Peyer's patch (tissue), 4 donors: ENCODE measurements at places on chromosomes 7 and 10. TPM values are rescaled to one million over a fixed set of nuclear protein-coding genes. Genes with fewer than 3 reads are reported as not detected.
A peak's percentile ranks its signal among the peaks of the same experiment; 100 is the strongest.

Gene AKR1C4
- total RNA-seq = 1.1 TPM

DNA sequence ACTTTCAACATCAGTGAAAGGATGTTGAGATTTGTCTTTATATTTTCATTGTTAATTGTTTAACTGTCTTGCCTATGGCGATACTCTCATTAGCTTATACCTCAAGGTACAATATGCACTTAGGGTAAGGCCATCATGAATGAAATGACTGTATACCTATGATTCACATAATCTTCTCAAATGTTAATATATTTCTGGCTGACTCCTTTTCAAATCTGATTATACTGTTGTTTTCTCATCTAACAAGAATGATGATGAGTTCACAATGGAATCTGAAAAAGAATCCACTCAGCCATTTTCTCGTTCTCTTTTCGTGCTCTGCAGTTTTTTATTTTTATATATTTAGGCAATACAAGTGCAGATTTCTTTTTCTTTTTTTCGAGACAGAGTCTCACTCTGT is 159.1 kb downstream of the ARHGAP12 start:
- no peak for DNase-seq

DNA sequence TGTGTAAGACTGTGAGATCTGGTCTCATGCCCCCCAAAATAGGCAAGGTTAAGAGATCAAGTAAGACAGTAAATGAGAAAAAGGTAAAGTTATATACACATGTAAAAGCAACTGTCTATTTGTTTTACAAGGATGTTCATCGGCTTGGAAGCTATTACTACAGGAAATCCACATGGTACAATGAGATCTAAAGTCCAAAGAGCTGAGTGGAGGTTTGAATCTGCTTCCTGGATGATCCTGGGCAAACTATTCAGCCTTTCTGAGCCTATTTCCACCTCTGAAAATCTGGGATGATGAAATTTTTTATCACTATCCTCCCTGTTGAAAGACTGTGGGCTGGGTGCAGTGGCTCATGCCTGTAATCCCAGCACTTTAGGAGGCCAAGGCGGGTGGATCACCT is 123.0 kb downstream of the IDE start:
- DNase-seq = no peak

GRCh38 chr7:100093054-100093453 is 4.3 kb downstream of the COPS6 start:
- no peak for DNase-seq

Gene NXPH1
- total RNA-seq = not detected

GRCh38 chr10:3786295-3787015 is 1.4 kb upstream of the KLF6 start:
- peak; percentile 74 for DNase-seq

Gene FGFBP3
- not detected for total RNA-seq

- no peak for DNase-seq
Measured at GRCh38 chr7:47225387-47226131, 356.4 kb downstream of the TNS3 start.

DNA sequence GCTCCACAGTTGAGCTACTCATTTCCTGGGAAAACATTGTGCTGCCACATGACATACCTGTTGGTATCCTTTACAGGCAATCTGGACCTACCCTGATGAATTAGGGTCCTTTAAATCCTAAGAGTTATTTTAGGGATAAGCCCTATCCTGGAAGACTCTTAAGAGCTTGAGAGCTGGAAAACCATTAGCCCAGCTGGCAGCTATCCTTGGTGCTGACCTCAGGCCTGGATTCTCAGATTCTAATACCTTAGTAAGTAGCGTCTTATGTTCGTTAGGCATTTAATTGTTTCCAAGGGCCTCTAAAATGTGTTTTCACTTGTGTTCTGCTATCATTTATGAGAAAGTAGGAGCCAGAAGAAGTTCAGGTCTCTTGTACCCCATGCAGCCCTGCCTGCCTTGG is 93.0 kb upstream of the SORCS3 start:
- no peak for DNase-seq

Gene CPA1
- not detected for total RNA-seq

DNA sequence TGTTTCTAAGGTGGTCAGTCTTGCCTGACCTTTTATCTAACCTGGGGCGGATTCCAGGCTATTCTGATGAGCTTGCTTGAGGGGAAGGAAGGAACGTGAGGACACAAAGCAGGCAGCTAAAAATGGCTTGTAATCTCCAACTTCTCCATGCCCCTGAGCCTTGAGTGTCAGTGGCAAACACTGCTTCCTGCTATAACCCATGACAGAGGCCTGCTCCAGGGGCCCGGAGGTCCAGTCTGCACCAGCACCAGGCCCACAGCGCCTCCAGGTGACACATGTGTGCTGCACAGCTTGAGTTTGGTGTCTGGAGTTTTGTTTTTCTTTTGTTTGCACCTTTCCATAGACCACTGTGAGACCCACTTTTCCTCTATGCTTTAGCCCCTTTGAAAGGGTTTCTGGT is 207.9 kb downstream of the PAXIP1 start:
- DNase-seq = no peak

GRCh38 chr7:143227806-143228205 is 6.0 kb downstream of the TAS2R40 start:
- DNase-seq = no peak

Gene HECW1
- total RNA-seq = 3.9 TPM

DNA sequence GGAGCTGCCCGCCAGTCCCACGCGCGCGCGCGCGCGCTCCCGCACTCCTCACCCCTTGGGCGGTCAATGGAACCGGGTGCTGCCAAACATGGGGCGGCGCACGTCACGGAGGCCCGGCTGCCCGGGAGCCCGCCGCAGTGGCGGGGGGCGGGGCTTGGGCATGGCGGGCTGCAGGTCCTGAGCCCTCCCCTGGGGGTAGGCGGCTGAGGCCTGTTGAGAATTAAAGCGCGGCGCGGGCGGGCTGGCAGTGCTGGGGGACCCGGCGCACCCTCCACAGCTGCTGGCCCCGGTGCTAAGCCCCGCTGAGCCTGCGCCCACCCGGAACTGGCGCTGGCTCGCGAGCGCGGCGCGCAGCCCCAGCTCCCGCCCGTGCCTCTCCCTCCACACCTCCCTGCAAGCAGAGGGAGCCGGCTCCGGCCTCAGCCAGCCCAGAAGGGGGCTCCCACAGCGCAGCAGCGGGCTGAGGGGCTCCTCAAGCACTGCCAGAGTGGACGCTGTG is 634.2 kb downstream of the ANKRD7 start:
- DNase-seq = no peak

DNA sequence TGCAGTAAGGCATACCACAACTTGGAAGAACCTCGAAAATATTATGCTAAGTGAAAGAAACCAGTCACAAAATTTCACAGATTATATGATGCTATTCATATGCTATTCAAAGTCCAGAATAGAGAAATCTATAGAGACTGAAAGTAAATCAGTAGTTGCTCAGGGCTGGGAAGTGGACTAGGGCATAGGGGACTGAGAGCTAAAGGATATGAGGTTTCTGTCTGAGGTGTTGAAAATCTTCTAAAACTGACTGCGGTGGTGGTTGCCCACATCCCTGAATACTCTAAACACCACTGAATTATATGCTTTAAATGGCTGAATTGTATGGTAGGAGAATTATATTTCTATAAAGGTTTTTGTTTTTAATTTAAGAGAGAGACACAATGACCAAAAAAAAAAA is 161.3 kb downstream of the ELAPOR2 start:
- DNase-seq = no peak

Gene AKR1C1
- 29.7 TPM for total RNA-seq

- DNase-seq = no peak
Measured at GRCh38 chr10:107689323-107689722, 524.8 kb upstream of the SORCS1 start.

GRCh38 chr10:44292390-44293002 is 92.4 kb downstream of the CXCL12 start:
- no peak for DNase-seq

Gene NRF1
- 27.2 TPM for total RNA-seq

GRCh38 chr7:7119729-7120128 is 62.6 kb upstream of the C1GALT1 start:
- DNase-seq = no peak

GRCh38 chr10:16381083-16381482 is 55.7 kb upstream of the PTER start:
- no peak for DNase-seq

- DNase-seq = no peak
Measured at GRCh38 chr7:137886281-137886680, 39.5 kb upstream of the DGKI start.

DNA sequence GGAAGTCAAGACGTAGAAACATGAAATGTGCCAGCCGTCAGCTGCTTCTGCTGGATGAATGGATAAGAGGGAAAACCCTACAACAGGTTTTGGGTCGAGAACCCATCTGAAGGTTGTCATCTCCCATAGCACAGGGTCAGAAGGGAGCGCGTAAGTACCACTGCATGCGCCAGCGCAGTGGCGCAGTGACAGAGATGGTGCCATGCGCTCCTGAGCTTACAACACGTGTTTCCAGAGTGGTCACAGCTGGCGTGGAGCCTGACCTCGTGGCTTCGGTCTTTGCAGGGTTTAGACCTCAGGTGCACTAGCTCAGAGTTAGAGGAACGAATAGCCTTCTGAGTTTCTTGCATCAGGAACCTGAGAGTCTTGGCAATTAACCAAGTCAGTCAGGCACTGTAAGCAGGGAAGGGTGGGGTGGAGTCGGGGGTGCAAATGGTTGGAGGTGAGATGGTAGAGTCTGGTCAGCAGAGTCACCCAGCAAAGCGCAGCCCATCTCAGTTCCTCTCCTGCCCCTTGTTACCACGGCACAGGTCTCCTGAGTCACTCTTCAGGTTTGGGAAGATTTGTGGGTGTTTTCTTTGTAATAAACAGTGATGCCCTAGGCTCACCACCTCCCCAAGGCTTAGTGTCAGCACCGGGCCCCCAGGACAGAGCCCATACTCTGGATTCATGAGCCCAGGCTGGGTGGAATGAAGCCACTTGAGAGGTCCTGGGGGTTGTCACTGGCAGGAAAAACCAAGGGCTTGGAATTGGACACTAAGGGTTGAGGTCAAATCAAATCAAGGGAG is 84.1 kb upstream of the PPIF start:
- DNase-seq = no peak

- no peak for DNase-seq
Measured at GRCh38 chr10:103157246-103157645, 35.8 kb downstream of the NT5C2 start.

DNA sequence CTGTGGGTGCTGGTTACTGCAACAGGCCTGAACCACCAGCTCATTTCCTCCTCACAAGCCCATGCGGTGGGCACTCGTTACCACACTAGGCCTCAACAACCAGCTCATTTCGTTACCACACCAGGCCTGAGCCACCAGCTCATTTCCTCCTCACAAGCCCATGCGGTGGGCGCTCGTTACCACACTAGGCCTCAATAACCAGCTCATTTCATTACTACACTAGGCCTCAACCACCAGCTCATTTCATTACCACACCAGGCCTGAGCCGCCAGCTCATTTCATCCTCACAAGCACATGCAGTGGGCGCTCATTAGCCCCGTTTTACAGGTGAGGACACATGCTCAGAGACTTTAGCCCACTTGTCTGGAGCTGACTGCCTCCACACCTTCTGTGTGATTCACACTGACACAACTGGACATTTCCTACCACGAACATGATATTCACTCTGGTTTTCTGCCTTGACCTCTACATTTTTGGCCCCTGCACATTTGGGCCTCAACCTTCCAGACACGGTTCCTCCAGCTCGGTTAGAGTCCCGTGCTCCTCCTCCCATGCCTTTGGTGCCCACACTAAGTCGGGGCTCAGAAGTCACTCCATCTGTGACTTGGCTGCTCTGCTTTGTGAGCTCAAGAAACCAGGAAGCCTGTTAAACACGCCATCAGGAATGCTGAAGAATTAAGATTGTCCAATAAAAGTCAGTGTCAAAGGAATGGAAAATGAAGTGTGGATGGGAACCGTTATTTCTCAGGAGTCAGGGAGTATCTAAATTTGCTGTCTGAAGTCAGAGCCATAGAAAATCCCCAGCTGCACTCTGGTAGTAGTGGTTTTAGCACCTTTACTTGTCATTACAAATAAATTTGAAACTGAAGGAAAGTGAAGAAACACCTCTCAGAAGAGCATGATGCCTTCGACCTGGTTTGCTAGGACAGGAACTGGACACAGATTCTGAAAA is 55.8 kb upstream of the LANCL2 start:
- no peak for DNase-seq

DNA sequence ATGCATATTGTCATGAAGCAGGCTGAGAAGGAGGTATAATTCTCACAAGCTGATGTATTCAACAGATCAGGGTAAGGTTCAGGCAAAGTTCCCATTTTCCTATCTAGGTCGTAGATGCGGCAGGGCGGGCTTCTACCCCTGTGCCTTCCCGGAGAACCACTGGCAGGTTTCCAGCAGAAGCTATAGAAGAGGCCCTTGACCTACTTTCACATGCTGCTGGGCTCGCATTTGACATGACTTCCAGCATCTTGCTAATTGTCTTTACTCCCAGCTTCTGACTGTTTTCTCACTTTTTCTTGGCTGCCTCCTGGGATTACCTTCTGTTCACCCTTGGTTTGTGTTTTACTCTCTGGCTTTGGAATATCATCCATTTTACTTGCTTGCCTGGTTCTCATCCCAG is 32.6 kb upstream of the ORC5 start:
- DNase-seq = no peak

DNA sequence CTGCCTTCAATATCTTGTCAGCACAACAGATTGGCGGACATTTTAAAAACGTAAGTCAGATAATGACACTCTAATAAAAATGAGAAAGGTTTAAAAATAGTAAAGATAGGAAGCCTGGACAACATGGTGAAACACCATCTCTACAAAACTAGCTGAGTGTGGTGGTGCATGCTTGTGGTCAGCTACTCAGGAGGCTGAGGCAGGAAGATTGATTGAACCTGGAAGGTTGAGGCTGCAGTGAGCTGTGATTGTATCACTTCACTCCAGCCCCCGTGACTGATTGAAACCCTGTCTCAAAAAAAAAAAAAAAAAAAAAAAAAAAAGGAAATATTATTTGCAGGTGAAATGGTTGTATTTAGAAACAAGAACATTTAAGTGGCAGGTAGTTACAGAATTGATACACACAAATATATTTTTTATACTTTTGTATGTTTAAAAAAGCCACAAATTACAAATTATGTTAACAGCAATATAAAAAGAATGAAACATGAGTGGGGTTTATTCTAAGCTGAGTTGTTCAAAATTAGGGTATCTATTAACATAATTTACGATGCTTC is 141.9 kb downstream of the ADK start:
- DNase-seq = no peak

GRCh38 chr10:64528294-64529002 is 1007.2 kb downstream of the REEP3 start:
- no peak for DNase-seq

Gene PLXNA4
- total RNA-seq = 1.4 TPM

- peak; percentile 49 for DNase-seq
Measured at GRCh38 chr10:46551701-46552525, 4.5 kb downstream of the GPRIN2 start.

Gene IDI2
- not detected for total RNA-seq

DNA sequence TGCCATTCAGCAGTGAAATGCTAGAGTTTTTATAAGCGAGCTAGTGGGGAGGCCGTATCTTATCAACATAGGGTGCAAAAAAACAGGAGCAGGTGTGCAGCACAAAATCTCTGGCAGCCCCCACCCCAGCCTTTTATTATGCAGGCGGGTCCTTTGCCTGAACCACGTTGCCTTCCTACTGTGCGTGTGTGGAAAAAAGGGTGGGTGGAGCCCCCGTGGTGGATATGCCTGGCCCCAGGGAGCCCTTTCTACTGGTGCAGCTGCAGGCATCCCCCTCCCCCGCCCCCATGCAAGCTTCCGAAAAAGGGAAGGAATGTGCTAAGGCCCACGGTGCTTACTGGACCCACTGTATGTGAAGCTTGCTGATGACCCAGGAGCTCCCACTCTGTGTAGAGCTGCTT is 175.9 kb downstream of the USP6NL start:
- no peak for DNase-seq

GRCh38 chr7:28013441-28013840 is 167.2 kb downstream of the JAZF1 start:
- no peak for DNase-seq

GRCh38 chr10:87619705-87620104 is 40.0 kb upstream of the PAPSS2 start:
- no peak for DNase-seq
